ENCODE measurements at places on chromosomes 6 and 20. TPM values are rescaled to one million over a fixed set of nuclear protein-coding genes. Genes with fewer than 3 reads are reported as not detected.

Gene JPH2
- total RNA-seq, result not detected

Gene KHDRBS2
- not detected for total RNA-seq

Gene SPAG4
- 2.9 TPM for total RNA-seq

Gene RPRD1B
- total RNA-seq, result 31.6 TPM

Gene SLC17A2
- total RNA-seq, result 0.07 TPM

Gene CCN5
- not detected for total RNA-seq

Gene DDO
- not detected for total RNA-seq

Gene DLK2
- total RNA-seq, result 0.47 TPM

Gene CALHM5
- not detected for total RNA-seq

Data from activated naive CD4-positive, alpha-beta T cell treated with anti-CD3 and anti-CD28 coated beads for 36 hours (primary cell).